ENCODE measurements at places on chromosomes 5 and 9.
A peak's percentile ranks its signal among the peaks of the same experiment; 100 is the strongest.

- no peak for DNase-seq
Measured at GRCh38 chr5:175842951-175843793, 28.2 kb upstream of the CPLX2 start.

DNA sequence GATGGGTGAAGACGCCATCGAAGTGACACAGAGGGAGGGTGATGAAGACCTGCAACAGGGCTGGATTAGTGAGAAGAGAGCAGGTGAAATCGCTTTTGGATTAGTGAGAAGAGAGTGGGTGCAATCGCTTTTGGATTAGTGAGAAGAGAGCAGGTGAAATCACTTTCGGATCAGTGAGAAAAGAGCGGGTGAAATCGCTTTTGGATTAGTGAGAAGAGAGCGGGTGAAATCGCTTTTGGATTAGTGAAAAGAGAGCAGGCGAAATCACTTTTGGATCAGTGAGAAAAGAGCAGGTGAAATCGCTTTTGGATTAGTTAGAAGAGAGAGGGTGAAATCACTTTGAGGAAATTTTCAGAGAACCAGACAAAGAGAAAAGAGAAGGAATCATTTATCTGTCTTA is 67.2 kb upstream of the TRIO start:
- DNase-seq = no peak

- no peak for DNase-seq
Measured at GRCh38 chr9:27402626-27403025, 105.7 kb upstream of the EQTN start.

DNA sequence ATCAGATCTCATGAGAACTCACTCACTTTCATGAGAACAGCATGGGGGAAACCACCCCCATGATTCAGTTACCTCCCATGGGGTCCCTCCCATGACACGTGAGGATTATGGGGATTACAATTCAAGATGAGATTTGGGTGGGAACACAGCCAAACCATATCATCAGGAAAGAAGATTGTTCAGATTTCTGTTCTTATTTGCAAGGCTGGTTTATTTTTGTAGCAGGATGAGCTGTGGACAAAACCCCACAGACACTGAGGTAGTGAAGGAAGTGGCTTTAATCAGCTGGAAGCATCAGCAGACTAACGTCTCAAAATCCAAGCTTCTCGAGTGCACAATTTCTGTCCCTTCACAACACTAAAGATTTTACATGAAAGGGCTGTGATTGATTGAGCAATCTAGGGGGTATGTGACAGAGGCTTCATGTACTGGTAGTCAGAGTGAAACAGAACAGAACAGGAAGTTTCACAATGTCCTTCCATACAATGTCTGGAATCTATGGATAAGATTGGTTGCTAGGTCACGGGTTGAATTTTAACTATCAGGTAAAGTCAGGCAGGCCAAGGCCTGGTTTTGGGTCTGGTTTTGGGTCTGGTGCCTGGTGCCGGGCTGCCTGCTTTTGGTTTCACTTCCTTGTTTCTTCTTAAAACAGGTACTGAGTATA is 91.3 kb upstream of the ZNF366 start:
- DNase-seq = no peak

GRCh38 chr5:17183831-17184230 is 33.6 kb upstream of the BASP1 start:
- no peak for DNase-seq

DNA sequence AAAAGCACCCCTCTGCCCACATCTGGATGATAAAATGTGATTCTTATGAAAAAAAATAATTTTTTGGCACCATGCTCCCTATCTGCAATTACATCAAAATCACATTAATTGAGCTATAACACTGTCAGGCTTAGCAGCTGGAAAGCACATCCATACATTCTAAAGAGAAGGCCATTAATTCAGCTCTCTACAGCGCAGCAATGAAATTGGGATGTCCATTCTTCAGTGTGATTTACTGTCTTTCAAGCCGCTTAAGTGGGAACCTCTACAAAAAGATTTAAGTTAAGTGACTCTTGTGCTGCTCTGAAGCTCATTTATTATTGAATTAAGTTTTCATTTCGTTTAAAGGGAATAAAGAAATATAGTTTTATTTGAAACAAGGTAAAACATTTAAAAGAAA is 171.3 kb downstream of the EBF1 start:
- DNase-seq = no peak

DNA sequence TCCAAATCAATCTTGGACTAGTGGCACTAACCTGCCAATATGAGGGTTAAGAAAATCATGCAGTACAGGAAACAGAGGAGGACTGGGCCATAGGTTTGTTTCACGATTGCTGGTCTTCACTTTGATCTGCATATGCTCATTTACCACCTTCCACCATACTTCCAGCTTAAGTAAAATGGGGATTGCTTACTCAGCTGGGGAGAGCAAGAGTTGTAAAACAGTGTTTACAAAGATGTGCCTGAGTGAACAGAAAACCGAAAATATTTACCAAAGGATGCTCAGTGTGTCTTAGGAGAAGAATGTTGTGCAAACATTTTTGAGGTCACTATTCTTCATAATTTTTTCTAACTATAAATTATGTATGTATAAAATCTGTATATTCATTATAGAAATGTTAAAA is 65.1 kb upstream of the DNAH5 start:
- no peak for DNase-seq

DNA sequence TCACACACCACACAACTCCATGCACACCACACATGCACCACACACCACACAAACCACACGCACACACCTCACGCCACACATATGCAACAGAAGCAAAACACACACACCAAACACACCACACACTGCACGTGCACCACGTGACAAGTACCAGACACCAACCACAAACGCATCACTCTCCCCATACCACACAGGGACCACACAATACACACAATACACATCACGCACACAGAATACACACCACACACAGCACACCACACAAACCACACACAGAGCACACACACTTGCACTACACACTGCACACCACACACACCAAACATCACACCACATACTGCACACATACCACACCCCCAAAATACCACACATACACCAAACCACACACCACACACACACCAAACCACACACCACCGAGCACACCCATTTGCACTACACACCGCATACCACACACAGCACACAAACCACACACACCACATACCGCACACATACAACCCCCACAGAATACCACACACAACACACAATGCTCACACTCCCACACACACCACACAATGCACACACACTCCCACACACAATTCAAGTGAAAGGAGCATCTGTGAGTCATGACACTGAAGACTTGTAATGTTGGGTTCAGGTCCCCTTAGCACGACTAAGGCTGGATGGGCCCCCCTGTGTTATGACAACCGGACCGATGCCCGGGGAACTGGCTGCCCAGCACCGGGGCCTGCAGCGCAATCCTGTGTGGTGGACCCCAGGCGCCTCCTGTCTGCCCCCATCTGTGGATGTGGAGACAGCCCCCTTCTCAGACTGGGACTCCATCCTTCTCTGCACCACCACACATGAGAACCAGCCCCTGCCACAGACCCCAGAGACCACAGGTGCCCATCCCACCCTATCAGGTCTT is 6.0 kb upstream of the ZDHHC11 start:
- no peak for DNase-seq

DNA sequence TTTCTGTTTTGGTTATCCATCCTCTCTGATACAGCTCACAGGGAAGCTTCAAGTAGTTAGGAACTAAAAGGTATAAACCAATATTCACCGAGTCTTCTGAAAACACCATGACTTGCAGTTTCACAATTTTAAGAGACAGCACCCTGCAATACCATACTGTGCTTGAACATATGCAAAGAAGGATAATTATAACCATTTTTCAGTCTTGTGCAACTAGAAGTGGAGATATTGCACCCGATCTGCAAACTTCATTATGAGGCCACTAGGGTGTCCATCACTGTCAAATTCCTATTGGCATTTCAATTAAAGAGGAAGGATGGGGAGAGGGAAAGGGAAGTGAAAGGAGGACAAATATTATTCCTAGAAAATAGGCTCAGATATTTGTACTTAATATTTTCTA is 32.4 kb upstream of the CEP120 start:
- peak; percentile 22 for DNase-seq

GRCh38 chr5:143601917-143602333 is 198.4 kb upstream of the NR3C1 start:
- DNase-seq = no peak

- DNase-seq = no peak
Measured at GRCh38 chr5:134242146-134242545, 16.3 kb upstream of the PPP2CA start.

DNA sequence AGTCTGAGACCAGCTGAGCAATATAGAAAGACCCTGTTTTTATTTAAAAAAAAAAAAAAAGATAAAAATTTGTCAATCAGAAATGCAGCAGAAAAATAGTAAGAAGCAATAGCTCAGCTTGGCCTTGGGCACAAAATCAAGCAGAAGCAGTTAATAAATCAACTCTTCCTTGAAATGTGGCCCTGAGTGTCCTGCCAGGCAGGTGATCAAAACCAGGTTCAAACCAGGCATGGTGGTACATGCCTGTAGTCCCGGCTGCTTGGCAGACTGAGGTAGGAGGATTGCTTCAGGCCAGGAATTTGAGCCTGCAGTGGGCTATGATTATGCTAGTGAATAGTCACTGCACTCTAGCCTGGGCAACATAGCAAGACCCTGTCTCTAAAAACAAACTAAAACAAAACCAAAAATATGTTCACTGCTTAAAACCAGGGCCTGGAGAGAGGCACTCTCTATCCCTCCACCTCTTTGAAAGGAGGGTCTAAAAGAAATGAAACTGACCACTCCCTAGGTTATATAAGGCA is 27.9 kb upstream of the KLF9 start:
- DNase-seq = no peak

DNA sequence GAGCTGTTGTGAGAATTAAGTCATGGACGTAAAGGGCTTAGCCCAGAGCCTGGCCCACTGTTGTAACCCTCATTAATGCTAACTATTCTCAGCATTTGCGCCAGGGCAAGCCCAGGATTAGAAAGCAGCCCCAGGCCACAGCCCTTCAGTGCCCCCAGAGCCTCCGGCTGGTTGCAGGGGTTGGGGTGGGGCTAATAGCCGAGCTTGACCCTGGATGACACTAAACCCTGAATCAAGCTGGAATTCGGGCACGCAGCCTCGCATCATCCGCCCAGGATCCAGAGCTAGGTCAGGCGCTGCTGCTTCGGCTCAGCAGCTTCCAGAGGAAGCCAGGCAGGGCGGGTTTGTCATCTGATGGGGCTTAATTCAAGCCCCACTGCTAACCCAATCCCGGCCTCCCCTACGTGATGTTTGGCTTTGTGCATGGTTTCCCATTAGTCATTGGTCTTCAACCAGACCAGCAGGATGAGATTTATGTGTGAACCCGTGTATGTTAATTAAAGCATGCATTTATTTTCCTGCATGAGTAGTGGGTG is 1.2 kb upstream of the MEGF9 start:
- no peak for DNase-seq

DNA sequence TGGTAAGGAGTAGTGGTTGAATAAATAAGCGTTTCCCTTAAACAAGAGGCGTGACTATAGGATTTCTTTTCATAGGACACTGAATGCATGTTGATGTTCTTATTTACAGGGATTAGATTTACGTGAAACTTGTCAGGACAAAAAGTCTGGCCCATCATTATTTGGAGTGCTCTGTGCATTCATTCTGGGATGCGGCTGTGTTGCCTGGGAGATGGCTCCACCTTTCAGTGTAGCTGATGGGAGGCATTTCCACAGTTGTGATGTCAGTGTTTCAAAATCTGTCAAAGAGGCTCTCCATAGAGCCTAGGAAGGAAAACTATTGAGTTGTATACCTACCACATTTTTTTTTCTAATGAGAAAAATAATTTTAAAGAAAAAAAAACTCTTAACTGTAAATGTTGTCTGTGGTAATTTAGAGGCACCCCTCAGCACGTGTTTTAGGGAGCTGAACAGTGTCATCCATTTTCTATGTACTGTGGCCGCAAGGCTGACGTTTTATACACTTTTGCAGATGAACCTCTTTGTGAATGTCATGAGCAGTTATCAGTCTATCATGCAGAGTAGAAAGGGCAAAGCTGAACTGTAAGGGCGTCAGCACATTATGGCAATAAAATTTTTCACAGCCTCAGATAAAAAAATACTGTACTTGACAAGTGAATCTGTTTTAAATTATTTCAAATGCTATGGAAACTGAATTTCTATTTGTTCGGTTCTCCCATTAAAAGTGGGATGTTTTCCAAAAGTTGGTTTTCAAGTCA is 202.7 kb downstream of the PBX3 start:
- DNase-seq = no peak

Data from GM13976 (cell line).